ENCODE measurements at places on chromosomes 2 and 18. TPM values are rescaled to one million over a fixed set of nuclear protein-coding genes. Genes with fewer than 3 reads are reported as not detected.

- DNase-seq = no peak
These were observed 361.7 kb upstream of the ACVR2A start for GRCh38 chr2:147482916-147483669.

NLRC4 gene
- polyA plus RNA-seq = 0.90 TPM

ANKRD29 gene
- polyA plus RNA-seq = 2.5 TPM

DNA sequence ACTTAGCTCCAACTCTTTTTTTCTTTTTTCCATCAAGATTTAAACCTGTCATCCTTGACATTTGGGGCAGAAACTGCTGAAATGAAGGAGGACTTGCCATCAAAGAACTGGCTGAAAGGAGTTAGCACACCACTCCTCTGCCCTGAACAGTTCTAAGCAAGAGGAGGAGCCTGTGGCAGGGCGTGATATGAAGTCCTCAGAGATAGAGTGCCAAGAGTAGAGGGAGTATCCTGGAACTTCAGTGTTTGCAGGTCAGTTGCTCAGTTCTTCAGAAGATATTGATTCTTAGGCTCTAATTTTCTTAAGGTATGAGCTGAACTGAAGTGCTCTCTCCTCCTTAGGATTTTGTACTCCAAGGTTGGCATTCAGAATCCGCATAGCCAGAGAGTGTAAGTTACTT lies 15.2 kb downstream of the NABP1 start:
- no peak for DNase-seq

- no peak for DNase-seq
These were observed 108.5 kb downstream of the CDCA7 start for GRCh38 chr2:173462892-173463840.

- DNase-seq = no peak
These were observed 318 bp downstream of the TYW5 start for GRCh38 chr2:199955007-199955338.

DNA sequence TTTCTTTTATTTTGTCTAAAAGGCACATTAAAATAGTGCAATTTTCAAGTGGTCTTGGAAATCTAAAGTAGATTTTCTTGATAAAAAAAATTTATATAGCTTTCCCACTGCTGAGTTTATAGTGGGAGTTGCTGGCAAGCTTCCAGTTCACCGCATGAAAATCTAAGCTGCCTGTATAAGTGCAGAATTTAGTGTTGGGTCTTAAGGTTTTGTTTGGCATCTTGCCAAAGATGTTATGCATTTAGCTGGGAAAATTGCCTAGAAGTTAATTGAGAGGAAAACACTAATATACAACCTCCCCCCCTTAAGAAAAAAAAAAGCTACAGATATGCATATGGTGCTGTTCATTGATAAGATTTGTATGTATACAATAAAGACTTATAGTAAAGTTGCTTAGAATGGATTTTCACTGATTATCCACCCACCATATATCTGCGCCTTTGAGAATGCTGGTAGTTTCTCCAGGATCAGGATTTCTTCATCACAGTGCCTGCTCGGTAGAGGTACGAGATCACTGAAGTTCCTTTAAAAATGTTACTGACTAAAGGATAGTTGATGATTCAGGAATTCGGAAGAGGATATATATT lies 803.2 kb upstream of the POU3F3 start:
- DNase-seq = no peak

AMER3 gene
- polyA plus RNA-seq = 0.23 TPM

DNA sequence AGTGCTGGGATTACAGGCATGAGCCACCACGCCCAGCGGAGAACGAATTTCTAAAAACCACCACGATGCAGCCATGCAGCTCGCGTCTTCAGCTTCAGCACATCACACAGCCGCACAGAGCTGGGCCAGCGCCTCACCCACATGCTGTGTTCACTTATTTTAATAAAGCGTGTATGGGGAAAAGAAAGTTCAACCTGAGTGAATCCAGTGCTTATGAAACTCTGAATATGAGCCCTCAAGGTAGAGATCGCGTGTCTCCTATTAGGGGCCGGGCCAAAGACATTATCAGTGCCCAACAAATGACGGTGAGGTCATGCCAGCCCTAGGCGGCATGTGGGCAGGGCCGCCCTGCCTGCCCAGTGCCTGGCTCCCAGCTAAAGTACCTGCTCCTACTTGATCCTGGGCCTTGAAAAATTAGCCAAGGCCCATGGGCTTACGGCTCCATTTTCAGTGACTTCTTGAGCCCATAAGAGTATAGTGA lies 44.3 kb downstream of the SPRED2 start:
- no peak for DNase-seq

GRCh38 chr2:58019229-58019628 lies 27.4 kb upstream of the VRK2 start:
- DNase-seq = no peak

CNTNAP5 gene
- polyA plus RNA-seq = 0.74 TPM

- no peak for DNase-seq
These were observed 1108.7 kb upstream of the TMEFF2 start for GRCh38 chr2:193303464-193303863.

DNA sequence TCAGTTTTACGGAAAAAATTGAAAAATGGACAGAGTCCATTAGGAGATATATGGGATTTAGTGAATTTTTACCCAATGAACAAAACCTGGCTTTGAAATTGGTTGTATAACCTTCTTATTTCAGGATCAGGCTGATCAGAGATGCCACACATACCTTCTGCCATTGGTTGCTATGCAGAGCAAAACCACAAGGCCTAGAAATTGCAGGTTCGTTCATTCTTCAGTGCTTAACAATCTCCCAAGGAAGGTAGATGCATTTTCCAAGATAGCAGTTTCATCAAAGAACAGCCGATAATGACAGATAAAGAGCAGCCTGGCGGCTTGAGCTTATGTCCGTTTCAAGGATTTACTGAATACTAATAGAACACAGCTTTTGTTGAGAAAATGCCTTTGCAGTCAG lies 868.8 kb downstream of the EPHA4 start:
- DNase-seq = no peak

TSGA10 gene
- 1.8 TPM for polyA plus RNA-seq

- peak; percentile 44 for DNase-seq
These were observed 74.8 kb downstream of the DYSF start for GRCh38 chr2:71528131-71528591.

DNA sequence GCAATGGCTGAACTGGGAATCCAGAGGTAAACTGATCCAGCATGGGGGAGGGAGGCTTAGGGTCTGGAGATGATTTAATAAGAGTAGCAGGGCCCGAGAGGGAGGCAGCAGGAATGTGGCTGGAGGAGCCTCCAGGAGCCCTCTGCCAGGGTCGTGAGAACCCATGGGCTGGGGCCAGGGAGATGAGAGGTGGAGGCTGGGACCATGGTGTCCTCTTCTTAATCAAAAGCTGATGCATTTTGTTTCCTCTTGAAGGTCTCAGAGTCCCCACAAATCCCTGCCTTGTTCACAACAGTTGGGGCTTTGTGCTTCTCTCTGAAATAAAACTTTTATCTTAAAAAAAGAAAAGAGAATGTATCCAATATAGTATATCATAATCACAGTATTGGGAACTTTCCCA lies 123.7 kb upstream of the ZNF516 start:
- DNase-seq = no peak

DNA sequence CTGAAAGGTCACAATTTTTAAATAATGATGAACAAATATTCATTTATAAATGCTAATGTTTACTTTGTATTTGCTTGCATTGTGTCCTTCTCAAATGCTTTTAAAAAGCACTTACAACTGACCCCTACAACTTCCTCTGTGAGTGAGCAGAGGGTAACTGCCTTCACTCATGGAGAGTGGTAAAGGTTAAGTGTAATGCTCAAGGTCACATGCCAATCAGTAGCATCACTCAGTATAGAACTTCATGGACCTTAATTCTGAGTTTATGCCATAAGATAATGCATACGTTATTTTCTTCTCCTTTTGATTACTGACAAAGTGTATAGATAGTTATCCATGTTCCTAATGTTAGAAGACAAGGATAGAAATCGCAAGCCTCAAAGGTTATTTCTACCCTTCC lies 91.8 kb upstream of the SERTAD2 start:
- DNase-seq = no peak

RTKN gene
- 15.0 TPM for polyA plus RNA-seq

TUBA3E gene
- not detected for polyA plus RNA-seq

DNA sequence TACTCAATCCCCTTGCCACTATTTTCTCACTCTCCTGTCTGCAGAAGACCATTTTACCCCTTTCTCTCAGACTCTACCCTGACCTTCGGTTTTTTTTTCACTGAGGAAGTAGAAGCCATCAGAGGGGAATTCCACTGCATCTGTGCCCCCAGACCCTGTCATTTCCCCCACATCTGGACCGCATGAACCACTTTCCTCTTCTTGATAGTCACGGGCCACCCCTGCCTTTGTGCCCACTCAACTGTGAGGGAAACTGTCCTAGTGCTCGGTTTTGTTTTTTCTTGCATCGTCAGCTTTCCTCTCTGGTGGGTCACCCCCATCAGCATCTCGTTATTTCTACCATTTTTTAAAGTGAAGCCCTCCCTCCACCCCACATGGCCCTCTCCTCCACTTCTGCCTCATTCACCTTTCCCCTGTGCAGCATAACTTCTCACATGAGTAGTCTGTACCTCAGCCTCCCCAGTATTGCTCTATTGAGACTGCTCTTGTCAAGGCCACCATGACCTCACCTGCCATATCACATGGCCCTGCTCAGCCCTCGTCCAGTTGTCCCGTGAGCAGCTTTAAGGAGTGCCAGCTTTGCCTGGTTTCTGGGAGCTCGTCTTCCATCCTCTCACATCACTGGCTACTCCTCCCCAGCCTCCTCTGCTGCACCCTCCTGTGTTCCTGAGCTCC lies 32.4 kb downstream of the TMEM87B start:
- DNase-seq = no peak

DNA sequence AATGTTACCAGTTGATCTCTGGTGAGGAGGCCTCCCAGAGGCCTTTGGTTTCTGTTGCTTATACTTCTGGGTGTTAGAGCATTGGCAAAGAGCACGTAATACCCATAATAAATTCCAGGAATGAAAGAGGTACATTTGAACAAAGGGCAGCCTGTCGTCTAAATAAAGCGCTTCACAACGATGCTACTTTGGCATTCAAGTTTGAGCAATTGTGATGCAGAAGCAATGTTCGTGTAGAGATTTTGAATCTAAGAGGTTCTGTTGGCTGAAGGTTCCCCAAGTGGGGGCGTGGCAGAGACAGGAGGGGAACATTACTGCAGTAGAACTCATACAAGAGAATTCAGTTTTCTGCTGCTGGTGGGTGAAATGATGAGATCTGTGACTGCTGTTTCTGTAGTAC lies 27.8 kb downstream of the ZNF532 start:
- no peak for DNase-seq

- no peak for DNase-seq
These were observed 40.9 kb downstream of the CELF4 start for GRCh38 chr18:37524498-37525261.

DNA sequence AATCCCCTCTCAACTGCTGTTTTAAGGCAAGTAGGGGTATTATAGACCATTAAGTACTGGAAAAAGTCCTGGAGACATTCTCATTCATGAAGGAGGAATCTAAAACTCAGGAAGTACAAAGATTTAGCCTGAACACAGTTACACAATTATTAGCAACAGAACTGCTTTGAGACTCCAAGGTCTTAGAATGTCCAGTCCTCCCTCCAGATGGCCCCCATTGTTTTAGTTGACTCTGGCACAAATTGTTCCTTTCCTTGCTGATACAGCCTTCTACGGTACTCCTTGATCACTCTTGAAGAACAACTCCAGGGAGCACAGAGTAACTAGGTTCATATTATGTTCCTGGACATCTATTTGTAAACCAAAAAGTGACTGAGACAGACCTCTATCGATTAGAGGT lies 210.1 kb upstream of the RND3 start:
- DNase-seq = no peak

IRS1 gene
- polyA plus RNA-seq = 7.6 TPM

COX7A2L gene
- polyA plus RNA-seq = 270 TPM

DNA sequence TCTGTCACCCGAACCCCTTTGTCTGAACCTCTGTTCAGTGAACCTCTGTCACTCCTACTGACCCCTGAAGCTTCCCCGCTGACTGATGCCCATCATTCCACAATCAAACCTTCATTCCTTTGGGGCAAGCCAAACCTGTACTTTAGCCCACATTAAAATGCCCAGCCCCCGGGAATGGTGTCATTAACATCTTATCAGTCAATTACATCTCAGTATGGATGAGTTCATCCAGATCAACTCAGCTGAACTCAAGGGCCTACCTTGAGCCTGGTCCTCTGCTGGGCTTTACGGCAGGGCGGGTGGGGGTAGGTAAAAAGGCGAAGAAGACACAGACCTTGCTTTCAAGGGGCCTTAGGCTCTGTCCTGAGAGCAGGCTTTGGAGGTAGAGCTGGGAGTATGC lies 154.4 kb upstream of the SMAD2 start:
- no peak for DNase-seq

CRYBA2 gene
- 5.5 TPM for polyA plus RNA-seq

CYS1 gene
- polyA plus RNA-seq = 0.83 TPM

FOXD4L1 gene
- 0.06 TPM for polyA plus RNA-seq

FBXO41 gene
- polyA plus RNA-seq = 0.46 TPM

DNA sequence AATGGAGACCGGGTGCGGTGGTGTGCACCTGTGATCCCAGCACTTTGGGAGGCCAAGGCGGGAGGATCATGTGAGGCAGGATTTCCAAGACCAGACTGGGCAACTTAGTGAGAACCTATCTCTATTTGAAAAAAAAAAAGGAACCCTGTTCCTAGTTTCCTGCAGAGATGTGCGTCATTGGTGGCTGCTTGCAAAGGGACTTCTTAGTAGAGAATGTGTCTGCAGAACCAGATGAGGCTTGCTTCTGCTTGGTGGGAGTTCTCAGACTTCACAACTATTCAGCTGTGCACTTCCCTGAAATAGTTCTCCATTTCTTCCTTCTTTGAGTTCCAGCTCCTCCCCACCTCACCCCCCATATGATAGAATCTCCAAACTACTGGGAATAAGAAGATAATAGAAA lies 22.3 kb downstream of the ZCCHC2 start:
- no peak for DNase-seq

UPP2 gene
- not detected for polyA plus RNA-seq

SEPTIN10 gene
- 36.1 TPM for polyA plus RNA-seq

PSMA8 gene
- not detected for polyA plus RNA-seq

DNA sequence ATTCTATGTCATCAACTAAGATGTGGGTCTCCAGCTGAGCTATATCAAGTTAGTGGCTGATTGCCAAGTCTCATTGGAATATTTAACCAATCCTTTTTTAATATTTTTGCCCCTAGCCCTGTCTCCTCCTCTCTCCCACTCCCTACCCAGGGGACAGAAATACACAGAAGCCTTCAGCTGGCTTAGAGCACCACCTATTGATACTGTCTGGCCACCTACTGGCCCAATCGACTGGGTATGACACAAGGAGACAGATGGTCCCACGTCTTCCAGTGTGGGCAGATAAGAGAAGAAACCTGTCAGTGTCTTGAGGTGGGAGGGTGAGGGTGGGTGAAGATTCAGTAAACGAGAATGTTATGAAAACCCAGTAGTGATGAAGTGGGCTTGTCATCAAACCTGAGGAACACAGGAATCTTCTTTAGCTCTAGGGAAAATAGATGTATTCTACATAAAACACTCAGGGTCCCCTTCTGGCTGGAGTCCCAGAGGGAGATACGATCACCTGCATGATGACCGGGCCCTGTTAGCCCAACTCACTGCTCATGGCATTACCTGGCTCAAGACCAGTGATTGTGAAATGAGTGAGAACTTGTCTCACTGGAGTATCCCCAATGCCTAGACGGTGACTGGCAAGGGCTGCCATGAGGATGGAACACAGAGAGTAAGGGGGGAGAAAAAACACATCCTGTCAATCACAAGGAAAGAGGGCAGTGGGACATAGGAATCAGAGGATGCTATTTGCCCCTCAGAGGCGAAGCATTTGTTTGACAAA lies 26.7 kb downstream of the POLR1A start:
- DNase-seq = no peak

GRCh38 chr2:99504844-99505584 lies 15.2 kb upstream of the REV1 start:
- DNase-seq = no peak
